ENCODE measurements at places on chromosomes 6 and 20.

DNA sequence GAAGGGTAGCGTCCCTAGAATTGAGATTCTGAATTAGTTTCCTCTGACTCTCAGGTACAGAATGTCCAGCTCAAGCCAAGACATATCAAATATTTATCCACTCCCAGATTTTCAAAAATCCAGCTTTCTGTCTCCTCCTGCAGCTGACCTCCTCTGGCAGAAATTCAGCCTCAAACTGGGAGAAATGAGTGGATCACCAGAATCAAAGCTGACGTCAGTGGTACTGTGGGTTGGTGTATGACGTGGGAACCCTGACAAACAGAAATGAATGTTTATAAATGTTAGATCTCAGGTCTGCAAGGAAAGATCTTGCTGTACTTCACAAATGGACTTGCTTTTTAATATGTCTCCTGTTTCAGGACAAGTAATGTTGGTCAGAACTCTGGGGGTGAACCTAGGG lies 595.0 kb downstream of the PTPRT start:
- no peak for DNase-seq

GRCh38 chr6:158640519-158640918 lies 4.0 kb downstream of the DYNLT1 start:
- no peak for DNase-seq

- DNase-seq, result no peak
Measured at GRCh38 chr6:42604150-42604549, 40.3 kb downstream of the UBR2 start.

DNA sequence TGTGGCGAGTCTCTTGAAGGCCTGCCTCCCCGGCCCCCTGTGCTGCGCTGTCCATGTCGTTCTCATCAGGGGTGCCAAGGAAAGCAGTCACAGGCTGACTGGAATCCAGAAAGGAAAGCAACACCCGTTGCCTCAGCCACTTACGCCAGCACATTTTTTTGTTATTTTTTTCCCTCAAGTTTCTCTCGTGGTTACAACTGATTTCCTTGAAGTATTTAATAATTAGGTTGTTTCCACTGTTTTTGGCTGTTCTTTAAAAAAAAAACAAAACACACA lies 17.9 kb upstream of the SLC22A1 start:
- no peak for DNase-seq

- no peak for DNase-seq
Measured at GRCh38 chr20:9838035-9838377, 870 bp downstream of the PAK5 start.

DNA sequence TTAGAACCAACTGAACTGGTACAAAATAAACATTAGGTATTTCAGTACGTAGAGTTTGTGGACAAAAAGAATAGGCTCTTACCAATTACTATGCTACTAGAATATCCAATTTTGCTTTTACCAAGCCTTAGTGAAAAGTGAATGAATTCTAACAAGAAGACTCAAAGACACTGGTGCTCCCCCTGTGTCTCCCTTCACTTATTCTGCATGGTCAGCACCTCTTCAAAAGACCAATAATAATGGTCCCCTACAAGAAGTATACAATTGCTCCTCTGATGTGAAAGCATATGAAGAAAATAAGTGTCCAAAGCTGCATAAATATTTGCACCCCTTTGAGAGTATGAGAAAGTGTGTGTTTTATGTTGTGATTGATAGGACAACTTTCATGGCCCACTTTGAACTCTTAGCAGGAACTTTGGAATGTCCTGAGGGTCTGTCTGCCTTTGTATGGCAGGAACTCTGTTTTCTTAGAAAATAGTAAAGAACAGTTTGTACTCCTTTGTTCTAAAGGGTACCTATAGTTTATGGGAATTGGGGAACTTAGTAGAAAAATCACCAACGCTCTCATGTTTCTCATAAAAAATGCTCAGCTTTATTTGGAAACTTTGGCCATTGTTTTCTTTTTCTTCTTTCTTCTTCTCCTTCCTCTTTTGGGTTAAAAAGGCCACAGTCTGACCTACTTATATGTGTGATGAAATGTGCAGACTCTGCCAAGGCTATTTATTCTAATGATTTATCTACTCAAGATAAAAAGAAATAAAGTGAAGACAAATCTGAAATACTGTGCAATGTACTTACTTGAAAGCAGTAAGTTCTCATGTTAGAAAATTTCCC lies 352.4 kb downstream of the LAMA2 start:
- no peak for DNase-seq

DNA sequence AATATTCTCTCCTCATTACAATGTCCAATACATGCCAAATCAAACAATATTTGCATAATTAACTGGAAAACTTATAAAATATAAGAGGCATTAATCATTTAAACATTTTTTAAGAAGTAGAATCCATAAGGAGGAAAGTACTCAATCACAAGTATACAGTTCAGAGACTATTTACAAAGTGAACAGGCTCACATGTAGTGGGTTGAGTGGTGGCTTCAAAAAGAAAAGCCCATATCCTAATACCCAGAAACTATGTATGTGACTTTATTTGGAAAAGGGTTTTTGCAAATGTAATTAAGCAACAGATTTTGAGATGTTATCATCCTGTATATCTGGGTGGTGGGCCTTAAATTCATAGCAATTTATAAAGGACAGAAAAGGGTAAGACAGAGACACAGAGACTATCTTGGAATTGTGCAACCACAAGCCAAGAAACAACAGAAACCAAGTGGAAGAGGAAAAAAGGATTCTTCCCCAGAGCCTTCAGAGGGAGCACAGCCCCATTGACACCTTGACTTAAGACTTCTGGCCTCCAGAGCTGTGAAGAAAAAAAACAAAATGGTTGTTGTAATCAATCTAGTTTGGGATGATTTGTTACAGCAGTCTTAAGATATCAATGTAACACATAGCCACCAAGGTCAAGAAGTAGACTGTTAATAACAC lies 32.7 kb upstream of the CRISP1 start:
- no peak for DNase-seq

GRCh38 chr20:19259141-19259591 lies 46.7 kb downstream of the SLC24A3 start:
- no peak for DNase-seq

GRCh38 chr6:154246723-154247118 lies 109.9 kb downstream of the IPCEF1 start:
- no peak for DNase-seq

- DNase-seq, result no peak
Measured at GRCh38 chr20:17543531-17544131, 12.5 kb upstream of the BFSP1 start.

DNA sequence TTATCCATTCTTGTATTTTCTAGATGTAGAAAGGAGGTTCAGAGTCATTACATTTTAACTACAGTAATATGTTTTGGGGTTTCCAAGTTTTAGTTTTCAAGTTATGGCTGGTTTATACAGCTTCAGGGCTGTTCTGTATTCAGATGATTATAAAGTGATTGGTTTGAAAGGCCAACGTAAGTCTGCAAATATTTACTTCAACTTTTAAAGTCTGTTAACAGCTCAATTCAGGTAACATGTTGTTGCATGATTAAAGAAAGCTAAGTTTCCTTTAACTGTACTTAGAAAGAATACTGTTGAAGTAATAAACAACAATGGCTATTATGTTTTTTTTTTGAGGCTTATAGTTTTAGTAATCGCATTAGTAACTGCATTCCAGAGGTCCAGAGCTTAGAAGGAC lies 22.8 kb upstream of the GCLC start:
- no peak for DNase-seq

GRCh38 chr6:41332842-41333736 lies 2.3 kb upstream of the NCR2 start:
- no peak for DNase-seq

DNA sequence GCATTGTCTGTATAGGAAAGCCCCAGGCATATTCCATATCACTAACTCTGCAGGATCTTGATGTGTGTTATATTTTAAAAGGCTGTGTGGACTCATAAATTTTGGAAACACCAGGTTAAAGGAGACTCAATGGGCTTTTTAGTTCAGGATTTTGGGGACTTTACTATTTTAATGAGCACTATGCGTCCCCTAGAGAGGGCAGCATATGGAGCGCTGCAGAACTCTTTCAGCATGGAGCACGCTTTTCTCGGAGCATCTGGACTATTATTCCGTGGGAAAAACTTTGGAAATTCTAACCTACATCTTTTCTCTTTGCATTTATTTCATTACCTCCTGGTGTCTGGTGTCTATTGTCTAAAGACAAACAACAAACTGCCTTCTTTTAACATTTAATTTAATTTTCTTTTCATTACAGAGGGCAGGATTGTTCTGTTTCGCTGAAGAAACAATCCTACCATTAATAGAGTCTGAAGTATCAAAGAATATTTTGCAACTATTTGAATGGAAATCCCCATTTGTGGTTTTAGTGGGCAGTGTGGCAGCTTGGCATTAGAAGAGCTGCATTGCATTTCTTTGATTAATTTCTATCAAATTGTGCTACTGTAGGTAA lies 399.9 kb upstream of the HSF2 start:
- DNase-seq, result no peak

DNA sequence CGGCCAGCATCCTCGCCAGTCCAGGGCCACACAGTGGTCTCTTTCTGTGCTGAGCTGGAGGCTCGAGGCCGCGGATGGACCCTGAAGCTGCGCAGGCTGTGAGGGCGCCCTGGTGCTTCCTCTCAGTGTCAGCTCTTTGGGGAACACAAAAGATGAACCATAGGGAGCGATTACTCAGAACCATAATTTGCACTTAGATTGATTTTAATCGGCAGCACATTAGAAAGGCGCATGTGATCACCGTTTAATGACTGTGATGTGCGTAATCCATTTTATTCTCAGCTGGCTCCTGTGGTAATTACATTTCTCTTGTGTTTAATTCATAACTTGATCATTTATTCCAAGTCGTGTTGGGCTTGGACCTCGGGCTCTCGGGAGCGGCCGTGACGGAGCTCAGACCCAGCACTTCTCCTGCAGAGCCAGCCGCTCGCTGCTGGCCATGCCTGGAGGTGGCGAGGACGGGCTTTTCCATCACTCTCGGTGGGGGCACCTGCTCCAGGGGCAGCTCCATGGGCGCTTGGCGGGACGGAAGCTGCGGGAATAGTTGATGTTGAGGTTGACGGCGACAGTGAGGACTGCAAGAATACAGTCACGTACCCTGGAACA lies 25.6 kb upstream of the NTSR1 start:
- DNase-seq, result no peak
